ENCODE measurements at places on chromosomes 1 and 21.

DNA sequence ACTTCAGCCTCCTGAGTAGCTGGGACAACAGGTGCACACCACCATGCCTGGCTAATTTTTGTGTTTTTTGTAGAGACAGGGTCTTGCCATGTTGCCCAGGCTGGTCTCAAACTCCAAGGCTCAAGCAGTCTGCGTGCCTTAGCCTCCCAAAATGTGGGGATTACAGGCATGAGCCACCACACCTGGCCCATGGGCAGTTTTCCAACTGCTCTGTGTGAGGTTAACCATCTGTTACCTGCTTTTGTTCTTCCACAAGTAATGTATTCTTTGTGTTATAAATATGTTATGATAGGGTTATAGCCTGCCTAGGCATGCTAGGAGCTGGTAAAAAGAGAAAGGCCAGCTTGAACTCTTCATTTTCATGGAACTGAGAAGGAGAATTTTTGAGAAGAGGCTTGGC is 30.7 kb downstream of the TUFT1 start:
- no peak for DNase-seq

DNA sequence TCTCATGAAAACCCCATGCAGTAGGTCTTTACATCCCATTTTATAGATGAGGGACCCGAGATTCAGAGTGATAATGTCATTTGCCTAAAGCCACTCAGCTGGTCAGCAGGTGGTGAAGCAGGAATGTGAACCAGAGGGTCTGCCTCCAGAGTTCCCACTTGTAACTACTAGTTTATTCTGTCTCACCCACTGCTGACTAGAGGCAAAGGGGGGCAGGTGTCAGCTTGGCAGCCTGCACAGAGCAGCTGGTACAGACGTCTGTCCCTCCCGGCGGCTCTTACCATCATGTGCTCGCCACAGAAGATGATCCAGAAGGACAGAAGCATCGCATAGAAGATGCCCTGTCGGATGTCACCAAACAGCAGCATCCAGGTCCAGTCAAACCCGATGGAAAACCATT is 82.4 kb downstream of the WLS start:
- DNase-seq, result no peak

DNA sequence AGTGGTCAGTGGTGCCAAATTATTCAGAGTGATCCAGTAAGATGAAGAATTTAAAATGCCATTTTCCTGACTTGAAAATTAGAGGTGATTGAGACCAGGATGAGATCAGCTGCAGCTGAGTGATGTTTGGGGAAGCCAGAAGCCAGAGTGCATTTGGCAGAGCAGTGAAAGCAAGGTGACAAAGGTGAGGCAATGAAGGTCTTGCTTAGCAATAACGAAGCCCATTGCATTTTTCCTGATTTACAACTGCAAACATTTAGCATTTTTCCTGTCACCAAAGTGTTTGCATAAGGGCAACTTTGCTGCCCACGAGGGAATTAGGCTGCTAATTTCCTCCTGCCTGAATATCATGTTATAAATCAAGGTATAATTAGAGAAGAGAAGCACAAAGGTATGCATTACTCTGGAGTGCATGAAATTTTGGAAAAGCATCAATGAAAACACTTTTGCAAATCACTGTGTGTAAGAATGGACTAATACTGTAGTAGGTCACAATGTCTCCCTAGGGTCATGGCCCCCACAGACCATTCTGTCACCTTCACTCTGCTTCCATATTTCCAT is 188.2 kb upstream of the LYPLAL1 start:
- no peak for DNase-seq

DNA sequence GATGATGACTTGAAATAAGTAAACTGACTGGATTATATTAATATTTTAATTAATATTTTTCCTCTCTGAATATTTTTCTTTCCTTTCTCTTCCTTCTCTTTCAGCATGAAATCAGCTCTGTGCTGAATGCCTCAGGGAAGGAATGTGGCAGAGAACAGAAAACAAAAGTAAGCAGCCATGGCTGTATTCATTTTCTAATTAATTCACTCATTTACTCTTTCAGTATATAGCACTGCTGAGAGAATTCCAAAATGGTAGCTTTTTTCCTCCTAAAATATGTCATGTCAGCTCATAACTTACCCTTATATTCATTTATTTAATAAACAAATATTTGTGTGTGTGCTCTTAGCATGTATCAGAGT is 522.5 kb downstream of the PTPRC start:
- DNase-seq, result no peak

DNA sequence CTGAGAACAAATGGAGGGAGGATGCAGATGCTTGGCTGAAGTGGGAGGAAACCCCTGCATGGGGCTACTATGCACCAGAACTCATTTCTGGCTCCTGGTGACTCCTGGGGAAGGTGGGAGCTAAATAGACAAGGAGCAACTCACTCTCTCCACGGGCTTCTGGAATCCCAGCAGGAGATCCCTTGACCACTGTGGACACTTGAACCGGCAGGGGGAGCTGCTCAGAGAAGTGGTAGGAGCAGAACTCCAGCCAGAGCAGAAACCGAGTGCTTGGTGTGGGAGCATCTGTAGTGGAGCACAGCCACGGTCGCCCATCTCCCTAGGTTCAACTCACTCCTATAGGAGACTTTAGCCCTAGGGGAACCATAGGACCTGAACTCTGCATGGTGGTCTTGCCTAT is 205.6 kb upstream of the GJB5 start:
- no peak for DNase-seq

DNA sequence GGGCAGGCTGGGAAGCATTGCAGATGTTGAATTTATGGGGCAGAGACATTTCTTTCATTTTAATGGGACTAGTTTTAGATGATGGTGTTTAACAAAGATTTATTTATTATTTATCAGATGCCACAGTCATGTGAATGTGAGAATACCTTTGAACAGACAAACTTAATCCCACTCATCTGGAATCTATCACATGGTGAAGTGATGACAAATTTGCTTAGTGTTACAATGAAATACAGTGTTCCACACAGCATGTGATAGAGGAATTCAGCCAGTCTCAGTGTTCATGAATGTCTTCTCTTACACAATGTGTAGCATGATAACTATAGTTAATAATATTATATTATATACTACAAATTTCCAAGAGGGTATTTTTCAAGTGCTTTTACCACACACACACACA is 1361.7 kb upstream of the B3GALT2 start:
- no peak for DNase-seq
